ENCODE measurements at places on chromosomes 7 and 10.

- no peak for DNase-seq
Measured at GRCh38 chr10:72277340-72277995, 3.7 kb downstream of the DDIT4 start.

DNA sequence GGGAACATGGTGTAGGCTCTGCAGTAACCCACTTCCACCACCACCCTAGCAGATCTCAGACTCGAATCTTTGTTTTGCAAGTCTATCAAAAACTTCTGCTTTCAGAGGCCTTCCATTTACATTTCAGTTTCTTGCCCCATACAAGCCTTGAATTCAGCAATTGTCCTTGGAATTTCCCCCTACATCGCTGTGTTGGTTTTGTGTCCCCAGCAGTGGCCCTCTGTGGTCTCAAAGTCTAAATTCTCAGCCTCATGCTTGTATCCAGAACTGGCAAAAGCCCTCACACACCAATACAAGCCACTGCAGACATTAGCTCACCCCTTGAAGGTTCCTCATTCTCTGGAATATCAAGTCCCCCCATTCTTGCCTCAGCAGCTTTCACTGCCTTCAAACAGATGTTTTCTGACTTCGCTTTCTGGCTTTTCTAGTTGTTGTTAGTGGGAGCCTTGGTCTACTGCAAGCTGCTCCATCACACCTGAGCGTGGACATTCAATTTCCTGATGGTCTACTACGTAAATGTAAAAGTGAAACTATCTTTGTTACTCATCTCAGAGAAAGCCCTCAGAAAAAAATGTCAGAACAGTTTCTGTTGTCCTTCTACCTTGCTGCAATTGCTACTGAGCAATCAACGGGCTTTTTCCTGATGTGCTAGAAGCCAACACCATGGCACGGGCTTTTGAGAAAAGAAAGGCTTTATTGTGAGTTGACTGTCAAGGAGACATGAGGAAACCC, 1.8 kb upstream of the NUB1 start:
- no peak for DNase-seq

DNA sequence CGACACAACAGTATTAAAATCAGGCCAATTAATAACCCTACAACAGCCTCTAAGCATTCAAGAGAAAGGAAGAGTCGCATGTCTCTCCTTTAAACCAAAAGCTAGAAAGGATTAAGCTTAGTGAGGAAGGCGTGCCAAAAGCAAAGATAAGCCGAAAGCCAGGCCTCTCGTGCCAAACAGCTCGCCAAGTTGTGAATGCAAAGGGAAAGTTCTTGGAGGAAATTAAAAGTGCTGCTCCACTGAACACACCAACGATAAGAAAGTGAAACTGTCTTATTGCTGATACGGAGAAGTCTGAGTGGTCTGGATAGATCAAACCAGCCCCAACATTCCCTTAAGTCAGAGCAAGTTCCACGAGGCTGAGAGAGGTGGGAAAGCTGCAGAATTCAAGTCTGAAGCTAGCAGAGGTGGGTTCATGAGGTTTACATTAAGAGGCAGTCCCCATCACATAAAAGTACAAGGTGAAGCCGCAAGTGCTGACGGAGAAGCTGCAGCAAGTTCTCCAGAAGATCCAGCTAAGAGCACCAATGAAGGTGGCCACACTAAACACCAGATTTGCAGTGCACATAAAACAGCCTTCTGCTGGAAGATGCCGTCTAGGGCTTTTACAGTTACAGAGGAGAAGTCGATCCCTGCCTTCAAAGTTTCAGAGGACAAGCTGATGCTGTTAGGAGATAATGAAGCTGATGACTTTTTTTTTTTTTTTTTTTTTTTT, 194.8 kb downstream of the MAD1L1 start:
- no peak for DNase-seq

DNA sequence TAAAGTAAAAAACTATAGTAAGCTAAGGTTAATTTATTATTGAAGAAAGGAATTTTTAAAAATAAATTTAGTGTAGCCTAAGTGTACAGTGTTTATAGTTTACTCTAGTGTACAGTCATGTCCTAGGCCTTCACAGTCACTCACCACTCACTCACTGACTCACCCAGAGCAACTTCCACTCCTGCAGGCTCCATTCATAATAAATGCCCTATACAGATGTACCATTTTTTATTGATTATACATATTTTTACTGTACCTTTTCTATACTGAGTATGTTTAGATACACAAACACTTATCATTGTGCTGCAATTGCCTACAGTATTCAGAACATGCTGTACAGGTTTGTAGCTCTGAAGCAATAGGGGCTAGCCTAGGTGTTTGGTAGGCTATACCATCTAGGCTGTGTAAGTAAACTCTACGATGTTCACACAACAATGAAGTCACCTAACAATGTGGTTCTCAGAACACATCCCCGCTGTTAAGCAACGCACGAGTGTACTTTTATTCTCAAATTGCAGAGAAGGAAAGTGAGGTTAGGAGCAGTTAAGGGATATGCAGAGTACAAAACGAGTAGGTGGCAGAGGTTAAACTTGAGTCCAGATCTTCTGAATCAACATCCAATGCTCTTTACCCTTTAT, 38.9 kb upstream of the PLCE1 start:
- no peak for DNase-seq

DNA sequence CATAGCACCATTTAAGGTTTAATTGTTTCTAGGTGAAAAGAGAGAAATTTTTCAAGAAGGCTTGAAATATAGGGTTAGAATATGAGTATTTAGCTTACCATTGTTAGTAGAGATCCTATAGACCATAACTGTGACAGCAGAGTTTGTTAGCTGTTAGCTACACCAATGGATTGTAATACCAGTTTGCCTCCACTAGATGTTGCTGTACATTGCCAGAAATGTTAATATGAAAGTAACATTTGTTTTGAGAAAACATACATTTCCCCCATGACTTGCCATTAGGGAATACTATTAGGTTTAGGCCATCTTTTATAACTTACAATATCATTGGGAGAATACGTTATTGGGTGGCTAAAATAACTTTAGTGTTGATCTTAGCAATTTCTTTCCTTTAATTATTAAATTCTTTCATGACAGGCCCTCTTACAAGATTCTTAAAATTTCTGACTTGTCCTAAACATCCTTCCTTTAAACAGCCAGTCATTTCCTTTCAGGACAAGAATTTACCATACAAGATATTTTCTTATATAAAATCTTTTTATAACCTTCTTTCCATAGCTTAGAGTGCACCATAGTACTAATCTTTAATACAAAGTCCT, 39.5 kb downstream of the ZNF117 start:
- DNase-seq = no peak

- no peak for DNase-seq
Measured at GRCh38 chr10:8978100-8978499, 923.6 kb downstream of the GATA3 start.

- no peak for DNase-seq
Measured at GRCh38 chr10:114396464-114396863, 7.8 kb downstream of the AFAP1L2 start.

DNA sequence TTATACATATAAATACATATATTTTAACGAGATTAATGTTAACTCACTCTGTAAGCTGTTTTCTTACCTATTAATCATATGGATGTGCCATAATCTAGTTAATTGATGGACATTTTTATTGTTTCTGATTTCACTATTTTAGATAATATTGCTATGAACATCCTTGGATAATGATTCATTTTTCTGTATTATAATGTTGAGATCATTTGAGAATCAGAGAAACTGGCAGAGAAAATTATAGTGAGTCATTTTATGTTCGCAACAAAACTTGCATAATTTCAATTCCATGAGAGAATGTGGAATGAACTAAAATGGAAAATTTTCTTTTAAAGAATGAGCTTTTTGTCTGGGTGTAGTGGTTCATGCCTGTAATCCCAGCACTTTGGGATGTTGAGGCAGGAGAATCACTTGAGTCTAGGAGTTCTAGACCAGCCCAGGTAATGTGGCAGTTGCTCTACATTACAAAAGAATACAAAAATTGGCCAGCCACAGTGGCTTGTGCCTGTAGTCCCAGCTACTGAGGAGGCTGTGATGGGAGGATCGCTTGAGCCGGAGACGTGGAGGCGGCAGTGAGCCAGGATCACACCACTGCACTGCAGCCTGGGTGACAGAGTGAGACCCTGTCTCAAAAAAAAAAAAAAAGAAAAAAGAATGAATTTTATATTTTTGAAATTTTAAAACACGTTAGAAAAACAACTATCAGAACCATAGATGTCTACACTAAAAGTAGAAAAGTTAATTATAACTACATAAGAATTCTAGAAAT, 40.5 kb downstream of the PAPSS2 start:
- DNase-seq = no peak

DNA sequence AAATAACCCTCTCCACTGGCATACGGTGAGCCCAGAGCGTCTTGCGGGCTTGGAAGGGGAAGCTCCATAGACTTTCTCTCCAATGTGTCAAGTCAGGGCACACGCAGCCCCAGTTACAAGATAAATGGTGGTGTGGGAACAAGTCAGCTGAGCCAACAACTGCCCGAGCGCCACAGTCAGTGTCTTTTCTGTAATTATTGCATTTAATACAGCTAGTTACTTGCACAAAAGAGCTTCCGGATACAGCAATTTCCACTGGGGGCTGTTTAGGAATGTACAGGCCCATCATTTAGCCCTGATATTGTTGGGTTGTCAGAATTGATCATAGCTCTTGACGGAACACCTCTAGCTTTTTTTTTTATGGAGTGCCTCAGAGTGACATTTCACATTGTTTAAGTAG, 193.5 kb upstream of the SP8 start:
- DNase-seq = no peak

DNA sequence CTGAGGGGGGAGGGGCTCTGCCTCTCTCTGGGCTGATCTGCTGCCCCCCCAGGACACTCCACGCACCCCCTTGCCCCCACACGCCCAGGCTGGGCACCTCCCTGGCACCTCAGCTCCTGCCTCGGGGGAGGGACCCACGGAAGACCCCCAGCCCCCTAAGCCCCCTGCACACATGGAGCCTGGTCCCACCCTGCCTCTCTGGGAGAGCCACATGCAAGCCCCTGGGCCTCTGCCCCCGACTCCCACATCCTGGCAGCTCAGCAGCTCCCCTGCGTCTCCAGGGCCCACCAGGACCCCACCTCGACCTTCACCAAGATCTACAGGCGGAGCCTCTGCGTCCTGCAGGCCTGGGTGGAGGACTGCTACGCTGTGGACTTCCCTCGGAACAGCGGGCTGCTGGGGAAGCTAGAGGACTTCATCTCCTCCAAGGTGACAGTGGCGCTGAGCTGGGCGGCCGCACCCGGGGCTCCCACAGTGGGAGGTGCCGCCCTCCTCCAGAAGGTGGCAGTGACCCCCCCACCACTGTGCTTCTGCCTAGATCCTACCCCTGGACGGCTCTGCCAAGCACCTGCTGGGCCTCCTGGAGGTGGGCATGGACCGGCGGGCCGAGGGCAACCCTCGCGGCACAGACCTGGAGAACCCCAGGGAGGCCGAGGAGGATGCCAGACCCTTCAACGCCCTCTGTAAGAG, 18.7 kb upstream of the UTF1 start:
- DNase-seq = no peak

- DNase-seq = no peak
Measured at GRCh38 chr10:123580426-123580825, 85.7 kb upstream of the GPR26 start.

GRCh38 chr7:137258552-137258951, 85.0 kb downstream of the PTN start:
- no peak for DNase-seq

DNA sequence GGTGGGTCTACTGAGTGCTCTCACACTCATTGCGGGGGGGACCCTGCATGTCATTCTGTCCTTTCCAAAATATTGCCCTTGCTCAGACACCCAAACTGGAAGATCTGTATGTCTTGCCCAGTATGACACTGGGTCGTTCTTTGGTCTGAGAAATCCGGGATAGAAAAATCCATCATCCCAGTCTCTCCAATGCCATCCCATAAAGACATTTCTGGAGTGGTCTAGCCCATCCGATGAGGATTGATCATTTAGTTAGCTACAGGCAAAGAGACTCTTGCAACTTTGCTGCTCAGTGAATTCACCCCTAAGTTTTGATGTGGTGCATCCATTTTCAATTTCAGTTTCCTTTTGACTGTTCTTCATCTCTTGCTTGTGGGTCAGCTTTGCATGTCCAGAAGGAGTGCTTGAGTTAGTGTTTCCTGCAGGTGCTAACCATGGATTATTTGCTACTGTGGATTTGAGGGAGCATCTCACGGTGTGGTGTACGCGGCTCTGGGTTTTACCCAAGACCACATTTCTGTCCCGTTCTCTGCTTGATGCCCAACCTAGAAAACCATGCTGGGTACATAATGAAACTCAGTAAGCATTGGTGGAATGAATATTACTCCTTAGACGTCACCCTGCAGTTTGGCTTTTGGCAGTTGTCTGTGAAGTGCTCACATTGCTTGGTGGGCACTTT, 247.0 kb upstream of the MKI67 start:
- DNase-seq = no peak

- no peak for DNase-seq
Measured at GRCh38 chr10:78196396-78196795, 162.7 kb downstream of the RPS24 start.

GRCh38 chr7:111985798-111986197, 220.4 kb downstream of the DOCK4 start:
- no peak for DNase-seq

DNA sequence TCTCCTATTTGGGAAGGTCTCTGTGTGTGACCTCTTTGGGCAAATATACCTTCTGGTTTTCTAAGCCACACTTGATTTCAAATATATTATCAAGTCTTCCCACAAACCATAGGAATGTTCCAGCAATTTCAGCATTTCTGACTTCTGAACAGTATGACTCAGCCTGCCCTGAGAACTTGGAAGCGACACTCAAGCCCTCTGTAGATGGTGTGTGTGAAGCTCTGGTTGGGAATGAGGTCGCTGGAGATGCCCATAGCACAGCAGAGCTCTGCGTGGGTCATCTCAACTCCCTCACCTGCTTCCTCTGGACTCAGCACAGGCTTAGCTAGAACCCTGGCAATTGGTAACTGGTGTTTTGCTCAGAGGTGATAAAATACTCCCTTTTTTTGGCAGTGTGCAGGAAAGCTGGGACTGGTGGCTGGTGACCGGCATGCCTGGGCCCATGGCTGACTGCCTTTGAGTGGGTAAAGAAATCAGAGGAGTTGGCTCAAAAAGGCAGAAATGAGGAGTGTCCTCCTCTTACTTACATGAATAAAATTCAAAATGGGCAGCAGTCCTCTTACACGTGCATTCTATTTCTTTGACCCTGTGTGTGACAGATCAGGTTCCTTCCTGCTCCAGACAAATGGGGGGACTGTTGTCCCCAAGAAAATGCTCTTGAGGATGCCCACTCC, 87.5 kb upstream of the NRP1 start:
- DNase-seq = no peak

GRCh38 chr7:11847336-11847735, 15.3 kb upstream of the THSD7A start:
- DNase-seq = no peak

DNA sequence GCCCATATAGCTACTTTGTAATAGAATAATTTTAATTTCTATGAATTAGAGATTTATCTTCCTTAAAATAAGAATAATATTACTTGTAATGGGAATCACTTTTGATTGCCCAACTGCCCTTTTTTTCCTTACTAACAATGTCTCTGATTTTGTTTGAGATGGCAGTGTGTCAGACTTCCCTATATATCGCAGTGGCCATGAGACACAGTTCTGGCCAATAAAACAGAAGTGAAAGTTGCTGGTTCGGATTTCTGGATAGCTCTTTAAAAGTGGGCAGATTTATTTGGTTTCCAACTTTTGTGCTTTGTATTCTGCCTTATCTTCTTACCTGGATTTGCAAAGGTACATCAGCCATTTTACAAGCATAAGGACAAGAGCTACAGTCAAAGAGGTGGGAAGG, 170.2 kb downstream of the PPP1R17 start:
- DNase-seq = no peak
